Lower leg skin (tissue), 4 donors: ENCODE measurements at places on chromosomes 5 and 9.

DNA sequence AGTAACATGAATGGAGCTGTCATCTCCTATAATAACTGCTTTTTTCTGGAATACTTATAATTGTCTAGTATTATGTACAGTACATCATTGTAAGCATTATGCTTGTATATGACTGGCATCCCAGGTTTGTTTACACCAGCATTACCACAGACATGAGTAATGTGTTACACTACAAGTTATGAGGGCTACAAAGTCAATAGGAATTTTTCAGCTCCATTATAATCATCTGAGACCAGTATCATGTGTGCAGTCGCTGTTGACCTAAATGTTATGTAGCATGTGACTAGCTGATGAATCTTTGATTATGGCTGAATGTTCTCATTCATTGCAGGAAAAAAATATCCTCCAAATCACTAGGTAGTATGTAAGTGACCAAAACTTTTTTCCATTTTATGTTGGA is 2.2 kb downstream of the ZCCHC9 start:
- DNase-seq, result no peak

DNA sequence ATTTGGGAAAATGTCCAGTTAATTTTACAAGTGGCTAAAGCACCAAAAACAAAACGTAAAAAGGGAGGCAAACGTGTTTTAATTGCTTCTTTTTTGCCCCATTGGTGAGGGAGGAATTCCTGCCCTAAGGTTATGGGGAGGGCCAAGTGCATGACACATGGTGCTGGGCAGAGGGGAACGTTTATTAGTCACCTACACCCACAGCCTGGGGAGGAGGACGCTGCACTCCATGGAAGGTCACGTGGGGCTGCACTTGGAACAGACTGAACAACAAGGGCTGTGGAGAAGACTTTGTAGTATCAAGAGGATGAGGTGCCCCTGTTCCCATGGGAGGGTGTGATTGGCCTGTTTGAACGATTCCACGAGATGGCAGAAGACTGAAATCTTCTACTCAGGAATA is 13.7 kb upstream of the ADAMTS16 start:
- no peak for DNase-seq

GRCh38 chr5:142785206-142785605 is 15.0 kb downstream of the ARHGAP26 start:
- no peak for DNase-seq

GRCh38 chr9:134291961-134292871 is 34.0 kb upstream of the RXRA start:
- DNase-seq, result no peak

- no peak for DNase-seq
Observed at GRCh38 chr5:72330712-72331111, 10.5 kb downstream of the PTCD2 start.

GRCh38 chr9:92058723-92059444 is 56.3 kb downstream of the SPTLC1 start:
- DNase-seq, result no peak

DNA sequence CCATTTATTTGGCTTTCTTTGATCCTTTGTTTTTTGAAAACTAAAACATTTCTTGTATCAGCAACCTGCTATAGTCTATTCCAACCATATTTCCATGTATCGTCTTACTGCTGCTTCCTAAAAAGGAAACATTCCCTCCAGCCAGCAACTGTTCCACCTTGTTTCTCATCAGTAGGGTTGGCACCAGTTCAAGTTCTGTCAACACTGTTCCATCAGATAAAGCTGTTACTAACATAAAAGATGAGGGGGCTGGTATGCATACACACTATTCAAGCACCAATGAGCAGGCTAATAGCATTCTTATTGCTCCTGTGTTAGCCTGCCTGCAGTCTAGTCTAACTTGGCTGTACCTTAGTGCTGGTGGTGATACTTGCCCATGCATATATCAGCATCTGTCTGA is 178.3 kb downstream of the CWC27 start:
- DNase-seq, result no peak

DNA sequence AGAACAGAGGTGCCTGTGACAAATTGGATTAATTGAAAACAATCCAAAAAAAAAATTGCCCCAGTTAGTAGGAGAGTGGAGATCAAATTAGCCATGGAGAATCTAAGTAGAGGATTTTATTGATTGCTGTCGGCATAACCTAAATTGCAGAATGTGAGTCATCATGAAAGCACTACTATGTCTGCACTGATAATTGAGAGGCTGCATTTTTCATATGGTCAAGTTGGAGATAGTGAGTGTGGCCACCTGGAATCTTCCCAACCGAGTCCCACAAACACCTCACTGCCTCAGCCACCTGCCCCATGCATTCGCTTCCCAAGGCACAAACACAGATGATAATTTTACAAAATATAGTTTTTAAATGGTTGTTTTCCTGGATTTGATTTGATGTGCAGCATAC is 123.7 kb downstream of the NTRK2 start:
- DNase-seq, result no peak

DNA sequence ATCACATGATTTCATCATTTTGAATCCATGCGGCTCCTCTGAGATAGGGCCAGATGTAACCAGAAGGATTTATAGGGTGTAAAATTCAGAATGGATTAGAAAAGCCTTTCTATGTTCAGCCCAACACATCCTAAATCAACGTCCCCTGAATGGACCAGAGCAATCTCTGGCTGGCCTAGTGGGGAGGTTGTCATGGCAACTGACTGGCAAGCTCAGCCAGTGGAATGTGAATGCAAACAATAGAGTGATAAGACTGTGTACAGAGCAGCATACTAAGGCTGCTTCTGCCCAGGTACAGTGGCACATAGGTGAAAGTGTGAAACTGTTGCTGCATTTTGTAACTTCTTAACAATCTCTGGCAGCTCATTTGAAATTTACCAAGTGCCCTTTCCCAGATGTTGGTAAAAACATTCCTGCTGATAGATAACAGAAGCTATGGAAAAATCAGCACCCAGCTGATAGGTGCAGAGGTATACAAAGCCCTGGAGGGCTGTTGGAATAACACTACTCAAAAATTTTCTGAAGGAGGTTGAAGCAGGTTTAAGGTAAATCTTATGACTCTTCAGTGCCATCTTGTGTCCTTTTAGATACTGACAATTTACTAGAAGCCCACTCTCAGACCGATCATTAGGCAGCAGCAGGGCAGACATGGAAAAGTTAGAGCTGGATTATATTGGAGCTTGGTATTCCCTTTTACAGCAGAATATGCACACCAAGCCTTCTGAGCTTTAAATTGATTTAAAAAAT is 267.2 kb downstream of the RAB3C start:
- DNase-seq, result no peak

GRCh38 chr5:10735569-10736276 is 25.3 kb downstream of the DAP start:
- no peak for DNase-seq

DNA sequence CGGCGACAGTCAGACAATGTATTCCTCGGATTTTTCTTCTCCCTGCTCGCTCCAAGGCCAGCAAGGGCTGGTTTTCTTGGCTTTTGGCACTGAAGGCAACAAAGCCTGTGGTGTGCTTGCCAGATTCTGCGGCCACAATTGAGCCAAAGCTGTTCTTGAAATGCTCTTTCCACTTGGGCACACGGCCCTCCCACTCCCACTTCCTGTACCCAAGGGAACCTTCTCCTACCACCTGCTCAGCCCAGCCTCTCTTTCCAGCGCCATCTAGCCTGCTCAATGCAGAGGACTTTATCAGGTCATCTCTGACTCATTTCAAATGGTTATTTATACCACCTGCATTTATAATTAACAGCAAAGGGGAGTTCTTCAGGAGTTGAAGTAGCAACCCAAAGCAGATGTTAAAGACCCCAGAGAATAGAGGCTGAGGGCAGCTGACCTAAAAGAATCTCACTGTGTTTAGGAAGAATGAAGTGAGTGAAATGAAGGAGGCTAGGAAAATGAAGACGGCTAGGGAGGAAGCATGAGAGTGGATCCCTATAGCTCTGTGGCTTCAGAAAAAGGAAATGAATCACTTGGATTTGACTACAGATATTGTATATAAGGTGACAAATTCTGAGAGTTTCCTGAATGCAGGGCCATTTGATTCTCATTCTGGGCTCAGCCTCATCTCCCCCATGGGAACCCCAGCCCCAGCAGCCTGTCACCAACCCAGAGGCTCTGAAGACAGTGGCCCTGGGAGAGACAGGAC is 439.0 kb downstream of the ENC1 start:
- DNase-seq, result no peak

GRCh38 chr9:112111461-112111860 is 63.6 kb downstream of the SUSD1 start:
- DNase-seq, result no peak

DNA sequence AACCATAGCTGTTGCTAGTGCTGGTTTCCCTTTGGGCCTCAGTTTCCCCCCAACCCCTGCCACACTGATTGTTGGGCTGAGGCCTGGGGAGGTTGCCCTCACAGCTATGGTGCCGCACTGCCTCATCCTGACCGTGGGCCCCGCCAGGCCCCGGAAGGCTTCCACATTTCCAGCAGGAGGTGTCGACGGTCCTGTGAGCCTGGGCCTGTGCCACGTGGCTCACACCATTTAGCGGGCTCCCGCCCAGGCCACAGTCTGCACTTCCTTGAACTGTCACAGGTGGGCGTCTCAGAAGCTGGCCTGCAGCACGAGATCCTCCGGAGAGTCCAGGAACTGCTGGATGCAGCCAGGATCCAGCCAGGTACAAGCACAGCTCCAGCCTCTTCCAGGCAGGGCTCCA is 45.7 kb downstream of the LRSAM1 start:
- DNase-seq, result no peak

DNA sequence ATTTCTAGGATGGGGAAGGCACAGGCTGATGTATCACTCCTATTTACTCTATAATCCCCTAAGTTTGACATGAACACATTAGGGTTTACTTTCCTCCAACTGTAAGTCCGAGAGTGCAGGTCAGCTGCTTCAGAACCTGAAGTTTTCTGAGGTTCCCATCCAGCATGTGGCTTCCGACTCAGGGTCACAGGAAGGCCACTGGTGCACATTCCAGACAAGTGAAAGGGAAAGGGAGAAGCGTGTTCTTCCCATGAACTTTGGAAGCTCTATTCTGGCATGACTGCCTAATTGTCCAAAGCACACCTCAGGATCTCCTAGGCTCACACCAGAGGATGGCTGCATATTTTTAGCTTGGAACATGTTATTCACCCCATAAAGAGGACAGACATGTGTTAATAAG is 602.6 kb downstream of the SEMA5A start:
- DNase-seq, result no peak

- no peak for DNase-seq
Observed at GRCh38 chr5:124962735-124963134, 216.3 kb upstream of the ZNF608 start.

DNA sequence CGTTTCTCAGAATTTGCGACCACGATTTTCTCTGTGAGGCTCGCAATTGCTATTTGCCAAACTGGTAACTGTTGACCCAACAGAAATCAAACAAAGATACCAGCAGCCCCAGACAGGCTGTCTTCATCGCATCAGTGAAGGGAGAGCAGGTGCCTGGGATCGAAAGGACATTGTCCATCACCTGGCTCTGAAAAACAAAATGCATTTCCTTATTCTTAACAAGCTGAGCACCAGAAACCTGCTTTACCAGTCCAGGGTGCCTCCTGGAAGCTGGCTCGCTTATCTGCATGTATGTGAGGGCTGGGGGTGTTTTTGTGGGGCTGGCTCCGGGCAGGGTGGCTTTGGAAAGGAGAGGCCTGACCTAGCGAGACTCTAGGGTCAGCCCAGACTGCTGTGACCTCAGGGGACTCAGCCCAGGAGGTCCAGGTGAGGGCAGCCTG is 24.7 kb downstream of the WWC1 start:
- DNase-seq, result no peak

DNA sequence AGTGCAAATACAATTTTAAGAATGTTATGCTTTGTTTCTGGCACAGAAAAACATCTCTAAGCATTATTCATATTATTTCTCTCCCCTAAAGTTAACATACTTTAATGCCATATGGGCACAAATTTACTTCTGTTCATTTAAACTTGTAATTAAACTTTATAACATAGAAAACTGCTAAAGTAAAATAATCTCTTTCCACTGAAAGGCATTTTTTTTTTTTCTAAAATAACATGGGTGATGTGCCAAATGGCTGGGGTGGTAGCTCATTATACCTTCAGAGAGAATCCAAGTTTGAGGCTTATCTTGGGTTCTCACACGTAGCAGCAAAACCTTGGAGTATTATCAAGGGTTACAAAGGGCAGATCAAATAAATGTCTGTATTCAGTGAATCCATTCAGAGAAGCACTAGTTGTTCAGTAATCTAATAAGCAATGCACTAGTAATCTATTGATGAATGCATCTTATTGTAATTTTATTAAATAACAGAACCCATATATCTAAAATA is 257.6 kb upstream of the POU5F2 start:
- no peak for DNase-seq

- DNase-seq, result no peak
Observed at GRCh38 chr5:11822598-11822997, 81.6 kb downstream of the CTNND2 start.

GRCh38 chr5:141100243-141100805 is at the start of gene PCDHB3:
Gene PCDHB3 (plus strand): TSS chr5:141100473. CDS start chr5:141100650, 177 bp downstream.
- no peak for DNase-seq

GRCh38 chr5:132098151-132098594 is 24.6 kb downstream of the CSF2 start:
- peak; percentile 60 for DNase-seq

GRCh38 chr5:100787648-100788047 is 115.4 kb downstream of the ST8SIA4 start:
- no peak for DNase-seq

GRCh38 chr5:146662229-146662628 is 146.2 kb upstream of the GPR151 start:
- DNase-seq, result peak; percentile 18

- no peak for DNase-seq
Observed at GRCh38 chr5:10478436-10478835, 36.8 kb downstream of the ROPN1L start.

GRCh38 chr5:174176511-174176910 is 131.0 kb downstream of the NSG2 start:
- peak; percentile 57 for DNase-seq

- no peak for DNase-seq
Observed at GRCh38 chr5:102119252-102119651, 176.8 kb downstream of the SLCO4C1 start.

- DNase-seq, result no peak
Observed at GRCh38 chr5:32559921-32560320, 25.4 kb upstream of the SUB1 start.

DNA sequence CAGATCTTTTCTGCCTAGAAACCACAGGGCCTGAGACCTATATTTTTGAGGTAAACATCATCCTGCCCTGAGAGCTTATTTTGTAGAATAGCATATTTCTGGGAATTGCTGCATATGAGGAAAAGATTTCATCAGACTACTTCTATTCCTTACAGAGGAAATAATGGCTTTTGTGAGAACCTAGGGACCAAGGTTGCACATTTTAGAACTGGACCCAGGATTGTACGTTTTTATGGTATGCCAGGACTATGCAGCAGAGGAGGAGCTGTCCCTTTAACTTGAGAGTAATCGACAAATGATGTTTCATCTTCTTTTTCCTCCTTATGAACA is 2.2 kb upstream of the ALDH1A1 start:
- DNase-seq, result no peak

GRCh38 chr9:93467462-93467861 is 14.1 kb upstream of the FAM120AOS start:
- no peak for DNase-seq

DNA sequence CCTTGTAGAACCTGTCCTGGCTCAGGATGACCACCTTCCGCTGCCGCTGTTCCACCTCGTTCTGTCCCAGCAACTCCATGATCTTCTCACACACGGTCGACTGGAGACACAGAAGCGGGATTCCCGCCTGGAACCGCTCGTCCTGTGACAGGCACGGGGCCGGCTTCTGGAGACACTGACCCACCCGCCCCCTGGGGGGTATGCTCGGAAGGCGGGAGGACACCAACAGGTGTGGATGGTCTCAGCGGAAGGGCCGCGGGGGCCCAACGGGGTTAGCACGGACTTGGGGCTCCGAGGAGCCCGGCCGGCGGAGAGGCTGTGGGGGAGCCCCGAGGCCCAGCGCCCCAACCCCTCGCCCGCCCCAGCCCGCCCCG is 530 bp downstream of the UCK1 start:
- peak; percentile 93 for DNase-seq
